Left cardiac atrium (tissue), 4 donors: ENCODE measurements at places on chromosomes 12 and 14.
A peak's percentile ranks its signal among the peaks of the same experiment; 100 is the strongest.

DNA sequence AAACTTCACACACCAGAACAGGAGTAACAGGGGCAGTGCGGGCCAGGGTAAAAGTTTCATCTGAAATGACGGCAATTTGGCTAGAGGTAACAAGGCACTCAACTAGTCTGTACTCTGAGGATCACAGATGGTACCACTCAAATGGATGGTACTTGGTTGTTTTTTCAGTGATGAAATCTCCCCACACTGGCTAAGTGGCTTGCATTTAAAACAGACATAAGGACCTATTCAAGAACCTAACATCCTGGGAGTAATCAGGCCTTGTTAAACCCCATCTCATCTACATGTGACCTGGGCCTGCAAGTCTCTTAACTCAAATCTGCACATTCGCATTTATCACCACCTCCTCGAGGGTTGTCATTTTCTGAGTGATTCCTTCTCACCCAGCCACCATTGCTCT, 90.8 kb downstream of the PRKAB1 start:
- DNase-seq, result no peak

GRCh38 chr14:75254381-75254822, 24.2 kb upstream of the FOS start:
- DNase-seq, result peak; percentile 31

- DNase-seq, result no peak
Measured at GRCh38 chr14:102182190-102182589, 42.5 kb downstream of the WDR20 start.

GRCh38 chr12:124661341-124661740, 93.9 kb upstream of the NCOR2 start:
- DNase-seq, result no peak

DNA sequence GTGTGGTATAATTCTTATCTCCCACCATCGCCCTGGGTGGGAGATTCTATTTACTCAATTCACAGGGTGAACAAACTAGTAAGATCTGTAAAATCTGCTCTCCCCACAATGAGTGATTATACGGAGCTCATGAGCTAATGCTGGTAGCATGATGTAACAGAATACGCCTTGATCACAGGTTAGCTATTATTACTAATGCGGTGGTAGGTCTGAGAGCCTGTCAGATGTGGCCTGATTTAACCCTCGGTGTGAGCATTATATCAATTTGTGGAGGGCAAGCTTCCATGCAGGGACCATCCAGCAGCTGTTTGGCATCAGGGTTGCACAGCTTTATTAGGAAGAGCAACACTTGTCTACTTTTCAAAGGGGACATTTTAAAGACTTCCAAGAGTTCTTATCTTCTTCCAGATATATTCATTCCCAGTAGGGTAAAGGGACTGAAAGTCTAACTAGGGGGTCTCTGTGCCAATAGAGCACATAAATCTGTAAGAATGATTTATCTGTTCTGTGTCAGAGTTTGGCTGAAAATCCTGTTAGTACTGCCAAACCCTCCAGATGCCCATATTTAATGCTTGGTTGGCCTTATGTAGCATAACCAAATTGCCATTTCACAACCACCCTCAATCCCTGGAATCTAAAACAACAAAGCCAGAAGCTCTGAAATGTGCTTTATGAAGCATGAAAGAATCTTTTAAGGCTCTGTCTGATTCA, 18.7 kb downstream of the TSHR start:
- DNase-seq, result no peak

DNA sequence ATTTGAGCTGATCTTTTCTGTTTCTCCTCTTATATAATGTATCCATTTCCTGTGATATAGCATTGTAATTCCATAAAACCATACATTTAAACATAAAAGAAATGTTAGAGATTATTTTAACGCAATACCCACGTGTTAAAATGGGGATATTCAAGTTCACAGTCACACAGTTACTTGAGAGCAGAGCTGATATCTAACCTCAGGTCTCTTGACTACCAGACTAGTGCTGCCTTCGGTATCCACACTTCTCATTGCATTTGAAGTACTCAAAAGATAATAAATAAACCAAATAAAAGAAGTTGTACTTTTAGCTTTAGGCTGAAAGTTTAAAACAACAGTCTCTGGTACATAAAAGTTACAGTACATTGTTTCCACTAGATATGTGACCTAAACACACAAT, 2.9 kb downstream of the CLECL1 start:
- no peak for DNase-seq
